ENCODE measurements at places on chromosomes 1 and 21. TPM values are rescaled to one million over a fixed set of nuclear protein-coding genes. Genes with fewer than 3 reads are reported as not detected.

The GFI1 gene
- 15.5 TPM for total RNA-seq

GRCh38 chr21:43790010-43790524 is 690 bp downstream of the RRP1 start:
- no peak for DNase-seq

DNA sequence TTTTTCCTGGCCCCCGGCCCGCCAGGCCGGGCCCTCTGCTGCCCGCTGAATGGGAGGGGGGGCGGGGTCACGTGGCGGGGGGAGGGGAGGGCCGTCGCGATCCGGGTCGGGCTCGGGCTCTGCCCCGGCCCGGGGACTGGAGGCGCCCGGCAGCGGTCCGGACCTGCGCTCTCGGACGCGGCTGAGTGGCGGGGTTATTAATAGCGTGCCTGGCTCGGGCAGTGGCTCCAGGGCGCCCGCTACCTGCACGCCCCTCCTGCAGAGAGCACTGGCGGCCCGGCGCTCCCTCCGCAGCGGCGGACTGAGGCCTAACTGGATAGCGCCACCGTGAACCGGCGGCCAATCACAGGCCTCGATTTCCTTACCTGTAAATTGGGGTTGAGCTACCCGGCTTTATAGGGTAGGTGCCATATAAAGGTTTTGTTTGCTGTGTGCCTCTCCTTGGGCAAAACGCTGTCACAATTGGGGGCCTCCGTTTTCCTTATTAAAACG is 28.1 kb downstream of the AHDC1 start:
- DNase-seq, result peak; percentile 68

DNA sequence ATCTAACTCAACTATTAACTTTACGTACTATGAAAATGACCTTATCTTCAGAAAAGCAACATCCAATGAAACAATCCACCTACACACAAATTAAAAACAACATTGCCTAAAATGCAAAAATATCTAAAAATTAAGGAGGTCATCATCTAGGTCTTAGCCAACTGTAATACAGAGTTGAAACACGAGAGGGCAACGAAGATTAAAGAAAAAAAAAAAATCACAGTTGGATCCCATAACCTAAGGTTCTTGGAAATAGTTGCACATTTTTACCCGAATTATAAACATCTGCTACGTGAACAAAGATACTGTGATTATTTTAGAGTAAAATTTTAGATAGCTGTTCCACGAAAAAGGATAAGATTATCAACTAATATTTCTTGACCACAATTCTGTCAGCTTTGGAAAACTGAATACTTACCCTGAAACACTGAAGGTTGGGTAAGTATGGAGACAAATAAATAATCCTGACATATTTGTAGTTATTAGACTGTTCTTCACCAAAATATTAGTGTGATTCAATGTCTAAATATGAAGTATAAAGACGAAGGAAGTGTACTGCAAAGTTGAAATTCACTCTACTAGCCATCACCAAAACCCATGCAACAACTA is 88.0 kb upstream of the AK4 start:
- DNase-seq, result no peak

DNA sequence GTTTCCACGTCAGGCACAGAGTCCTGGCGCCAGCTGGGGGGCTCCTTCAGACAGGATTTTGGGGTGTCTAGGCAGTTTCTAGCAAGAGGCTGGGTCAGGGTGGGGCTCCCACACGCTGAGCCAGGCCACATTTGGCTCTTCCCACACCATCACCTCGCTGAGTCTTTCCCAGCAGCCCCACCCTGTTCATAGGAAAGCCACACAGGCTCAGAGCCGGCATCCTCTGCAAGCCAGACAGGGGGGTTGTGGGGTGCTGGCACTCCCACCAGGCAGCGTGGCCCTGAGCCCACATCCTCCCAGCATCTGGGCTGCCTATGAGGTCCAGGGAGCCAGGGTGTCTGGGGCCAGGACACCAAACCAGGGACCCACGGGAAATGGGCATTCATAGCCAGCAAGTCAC is 2.8 kb upstream of the GPR153 start:
- DNase-seq, result no peak

The IL19 gene
- total RNA-seq, result not detected

The ATAD3C gene
- not detected for total RNA-seq

The CIART gene
- 5.4 TPM for total RNA-seq

The RHD gene
- total RNA-seq, result not detected

GRCh38 chr1:166691476-166691875 is 147.8 kb upstream of the POGK start:
- DNase-seq, result no peak

- DNase-seq, result no peak
Measured at GRCh38 chr1:2623571-2624337, 9.1 kb downstream of the MMEL1 start.

The CCT3 gene
- total RNA-seq, result 148 TPM

- peak; percentile 75 for DNase-seq
Measured at GRCh38 chr1:21289700-21290545, at the start of gene ECE1. Gene ECE1 (minus strand): TSS chr1:21290463. CDS start chr1:21290414, 49 bp downstream.

- no peak for DNase-seq
Measured at GRCh38 chr21:45525910-45526306, 16.3 kb downstream of the SLC19A1 start.

- DNase-seq, result no peak
Measured at GRCh38 chr1:61604684-61605083, 120.3 kb downstream of the TM2D1 start.

- peak; percentile 6 for DNase-seq
Measured at GRCh38 chr21:44556879-44557278, 1.7 kb downstream of the KRTAP10-3 start.

The MYOC gene
- 1.5 TPM for total RNA-seq

The ZZZ3 gene
- total RNA-seq, result 61.6 TPM

DNA sequence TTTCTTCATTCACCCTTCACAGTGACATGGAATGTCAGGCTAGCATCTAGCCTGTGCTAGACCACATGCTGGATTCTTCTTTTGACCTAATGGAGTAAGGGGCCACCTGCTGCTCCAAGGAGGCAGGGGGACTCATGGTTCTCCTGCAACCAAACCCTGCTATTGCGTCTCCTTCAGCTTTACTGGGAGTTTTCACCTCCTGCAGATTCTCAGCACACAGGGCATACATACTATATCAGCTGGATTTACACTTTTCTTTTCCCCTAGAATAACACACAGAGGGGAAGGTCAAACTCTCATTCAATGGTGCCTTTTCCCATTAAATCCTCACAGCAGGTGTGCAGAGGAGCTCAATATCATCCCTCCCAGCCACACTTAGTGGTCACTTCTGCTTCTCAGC is 16.6 kb upstream of the AK5 start:
- no peak for DNase-seq

GRCh38 chr1:87051965-87052364 is 137.5 kb downstream of the HS2ST1 start:
- no peak for DNase-seq

- DNase-seq, result no peak
Measured at GRCh38 chr1:5921129-5921528, 71.1 kb downstream of the NPHP4 start.

The ACBD3 gene
- total RNA-seq, result 31.7 TPM

The AGO4 gene
- total RNA-seq, result 8.3 TPM

The TBX19 gene
- 1.1 TPM for total RNA-seq

DNA sequence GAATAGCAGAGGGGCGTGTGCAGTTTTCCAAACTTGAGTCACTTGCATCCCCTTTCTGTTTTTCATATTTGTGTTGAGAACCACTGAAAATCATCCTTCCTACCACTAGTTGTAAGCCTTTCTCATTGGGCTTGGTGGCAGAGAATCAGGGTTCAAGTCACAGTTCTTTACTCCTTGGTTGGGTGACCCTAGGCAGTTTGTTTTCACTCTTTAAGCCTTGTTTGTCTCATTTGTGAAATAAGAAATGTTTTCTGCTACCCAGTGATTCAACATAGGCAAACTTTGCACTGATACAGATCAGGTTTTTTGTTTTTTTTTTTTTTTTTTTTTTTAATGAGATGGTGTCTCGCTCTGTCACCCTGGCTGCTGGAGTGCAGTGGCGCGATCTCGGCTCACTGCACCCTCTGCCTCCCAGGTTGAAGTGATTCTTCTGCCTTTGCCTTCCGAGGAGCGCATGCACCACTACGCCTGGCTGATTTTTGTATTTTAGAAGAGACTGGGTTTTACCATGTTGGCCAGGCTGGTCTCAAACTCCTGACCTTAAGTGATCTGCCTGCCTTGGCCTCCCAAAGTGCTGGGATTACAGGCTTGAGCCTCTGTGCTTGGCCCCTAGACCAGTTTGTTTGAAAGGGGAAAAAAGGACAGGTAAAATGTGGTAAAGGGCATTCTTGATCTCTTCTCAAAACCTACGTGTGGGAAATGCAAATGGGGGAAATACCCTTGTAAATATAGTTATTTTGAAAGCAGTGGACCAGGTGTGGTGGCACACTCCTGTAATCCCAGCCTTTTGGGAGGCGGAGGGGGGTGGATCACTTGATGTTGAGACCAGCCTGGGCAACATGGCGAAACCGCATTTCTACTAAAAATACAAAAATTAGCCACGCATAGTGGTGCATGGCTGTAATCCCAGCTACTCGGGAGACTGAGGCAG is 3.2 kb downstream of the CLIC4 start:
- DNase-seq, result no peak

DNA sequence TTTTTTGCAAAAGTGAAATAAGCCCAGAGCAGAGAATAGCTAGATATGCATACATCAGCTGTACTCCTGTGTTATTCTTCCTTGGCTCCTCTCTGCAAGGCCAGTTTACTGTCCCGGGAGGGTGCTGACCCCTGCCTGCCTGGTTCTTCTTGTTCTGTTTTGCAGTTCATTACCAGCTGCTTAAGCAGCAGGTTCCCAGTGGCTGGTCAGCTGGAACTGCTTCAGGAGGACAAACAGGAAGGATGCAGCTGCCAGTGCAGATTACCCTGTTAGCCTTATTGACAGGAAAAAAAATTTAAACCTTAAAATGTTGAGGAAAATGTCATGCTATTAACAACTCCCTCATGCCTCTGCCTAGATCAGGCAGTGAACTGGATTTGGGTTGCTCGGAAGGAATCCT is 16.0 kb upstream of the LRIG2 start:
- no peak for DNase-seq
